LHCN-M2 (cell line): ENCODE measurements at places on chromosomes 3 and 15.

DNA sequence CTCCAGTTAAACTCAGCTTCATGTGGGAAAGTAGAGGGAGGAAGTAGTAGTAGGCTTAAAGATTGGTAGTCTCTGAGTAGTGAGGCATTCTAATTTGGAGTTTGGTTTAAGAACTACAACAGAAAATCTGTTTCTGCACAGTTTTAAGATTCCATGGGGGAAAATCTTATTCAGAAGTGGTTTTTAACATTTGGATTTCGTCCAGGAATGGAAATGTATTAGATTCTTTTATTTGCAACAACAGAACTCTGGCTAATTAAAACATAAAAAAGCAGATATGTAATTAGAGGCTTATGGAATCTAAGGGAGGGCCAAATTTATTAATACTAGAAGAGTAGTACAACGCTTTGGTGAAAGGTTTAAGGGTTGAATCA lies 36.0 kb downstream of the NECTIN3 start:
- no peak for DNase-seq

DNA sequence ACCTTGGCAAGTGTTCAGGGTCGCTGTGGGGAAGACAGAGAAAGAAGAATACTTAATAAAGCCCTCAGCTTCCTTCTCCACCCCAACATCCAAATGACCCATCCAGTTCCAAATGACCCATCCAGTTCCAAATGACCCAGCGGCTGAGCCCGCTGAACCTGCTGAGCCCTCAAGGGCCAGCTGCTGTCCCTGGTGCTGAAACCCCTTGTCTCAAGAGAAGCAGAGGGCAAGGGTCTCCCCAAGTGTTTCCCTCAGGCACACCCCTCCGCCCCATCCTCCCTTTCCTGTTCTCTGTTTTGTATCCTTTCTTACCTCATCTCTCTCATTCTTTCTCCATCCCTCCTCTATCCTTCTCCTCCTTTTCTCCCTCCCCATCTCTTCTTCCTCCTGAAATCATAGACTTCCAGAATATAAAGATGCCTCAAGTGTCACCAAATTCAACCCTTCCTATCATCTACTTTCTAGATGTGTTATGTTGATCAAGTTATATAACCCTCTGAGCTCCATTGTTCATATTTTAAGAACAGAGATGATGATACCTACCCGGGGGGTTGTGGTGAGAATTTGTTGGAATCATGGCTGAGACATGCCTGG lies 29.0 kb downstream of the CCDC33 start:
- no peak for DNase-seq

DNA sequence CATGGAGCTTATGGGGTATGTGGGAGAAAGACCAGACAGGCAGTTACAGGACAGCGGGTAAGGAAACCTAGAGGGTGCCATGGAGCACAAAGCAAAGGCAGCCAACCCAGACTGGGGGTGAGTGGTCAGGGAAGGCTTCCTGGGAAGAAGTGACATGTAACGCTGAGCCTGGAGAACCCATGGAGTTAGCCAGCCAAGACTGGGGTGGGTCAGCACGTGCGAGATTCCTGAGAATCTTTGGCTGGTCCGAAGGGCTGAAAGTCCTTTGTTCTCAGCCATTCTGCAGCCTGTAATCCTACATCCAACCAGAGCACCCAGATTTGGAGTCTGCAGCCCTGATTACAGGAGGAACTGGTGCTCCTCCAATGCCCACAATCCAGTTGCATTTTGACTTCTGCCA lies 120.1 kb upstream of the WNT5A start:
- no peak for DNase-seq

DNA sequence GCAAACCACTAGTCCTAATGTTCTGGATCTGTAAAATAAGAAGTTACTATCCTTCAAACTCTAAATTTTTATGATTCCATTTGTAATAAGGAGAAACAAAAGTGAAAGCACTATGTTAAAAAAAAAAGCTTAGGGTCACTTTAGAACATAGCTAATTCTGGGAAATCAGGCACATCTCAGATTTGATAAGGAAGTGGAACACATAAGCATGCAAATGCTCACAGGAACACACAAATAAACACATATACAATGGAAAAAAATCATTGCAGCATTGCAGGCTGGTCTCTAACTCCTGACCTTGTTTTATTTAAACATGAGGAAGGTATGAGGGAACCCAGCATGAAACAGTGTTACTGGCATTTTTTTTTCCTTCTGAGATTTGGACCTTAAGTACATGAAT lies 63.2 kb upstream of the TNFSF10 start:
- DNase-seq: no peak

- no peak for DNase-seq
Observed at GRCh38 chr15:51088585-51088984, 6.1 kb downstream of the TNFAIP8L3 start.

DNA sequence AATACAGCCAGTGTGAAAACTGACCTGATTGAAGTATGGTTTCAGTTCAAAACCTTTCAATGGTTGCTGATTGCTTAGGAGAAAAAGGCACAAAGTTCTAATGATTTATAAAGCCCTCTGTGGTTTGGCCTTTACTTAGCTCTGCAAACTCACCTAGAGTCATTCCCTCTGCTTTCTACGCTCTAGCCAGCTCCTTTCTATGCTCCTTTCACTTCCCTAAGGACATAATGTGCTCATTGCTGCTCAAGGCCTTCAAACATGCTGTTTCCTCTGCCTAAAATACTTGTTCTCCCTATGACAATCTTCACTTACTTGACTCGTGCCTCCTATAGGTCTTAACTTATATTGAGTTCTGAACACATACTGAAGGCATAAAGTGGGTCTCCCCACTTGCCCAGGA lies 19.0 kb downstream of the RPL39L start:
- no peak for DNase-seq

- DNase-seq: no peak
Observed at GRCh38 chr3:178583963-178584575, 47.8 kb downstream of the KCNMB2 start.

GRCh38 chr3:68988740-68989139 lies 24.7 kb downstream of the EOGT start:
- no peak for DNase-seq

DNA sequence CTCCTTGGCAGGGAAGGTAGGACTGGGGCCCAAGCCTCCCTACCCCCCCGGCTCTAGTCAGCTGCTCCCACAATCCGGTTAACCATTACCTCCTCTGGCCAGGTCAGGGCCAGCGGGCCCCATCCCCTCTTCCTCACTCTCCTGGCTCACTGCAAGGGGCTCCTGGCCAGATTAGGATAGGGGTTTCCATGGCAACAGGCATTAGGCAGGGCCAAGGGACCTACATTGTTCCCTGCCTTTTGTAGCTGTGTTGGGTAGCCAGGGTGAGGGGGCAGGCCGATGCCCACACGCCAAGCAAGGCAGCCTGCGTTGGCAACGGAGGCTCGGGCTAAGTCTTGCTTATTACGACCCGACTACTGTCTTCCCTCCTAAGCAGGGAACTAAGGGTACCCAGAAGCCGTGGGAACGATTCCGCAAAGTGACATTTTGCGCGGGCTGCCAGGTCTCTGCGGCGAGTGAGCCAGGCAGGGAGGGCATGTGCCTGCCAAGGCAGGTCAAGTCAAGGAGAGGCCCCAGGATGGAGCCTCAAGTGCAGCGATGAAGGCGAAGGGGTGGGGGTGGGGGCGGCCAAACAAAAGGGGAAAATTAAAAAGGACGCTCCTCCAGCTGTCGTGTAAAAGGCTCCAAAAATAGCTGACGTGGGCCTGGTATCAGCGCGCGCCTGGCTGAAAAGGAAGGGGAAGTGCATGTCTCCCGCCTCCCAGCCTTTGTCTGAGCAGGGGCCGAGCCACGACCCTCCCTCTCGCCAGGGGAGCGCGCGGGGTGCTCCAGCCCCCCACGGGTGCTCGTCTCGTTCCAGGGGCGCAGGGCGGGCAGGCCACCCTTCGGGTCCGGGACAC lies 919 bp downstream of the IDH2 start:
- peak; percentile 53 for DNase-seq

GRCh38 chr3:90092994-90093393 lies 985.6 kb downstream of the EPHA3 start:
- DNase-seq: peak; percentile 51

- peak; percentile 98 for DNase-seq
Observed at GRCh38 chr3:70824773-70825172, 512.3 kb upstream of the MDFIC2 start.

DNA sequence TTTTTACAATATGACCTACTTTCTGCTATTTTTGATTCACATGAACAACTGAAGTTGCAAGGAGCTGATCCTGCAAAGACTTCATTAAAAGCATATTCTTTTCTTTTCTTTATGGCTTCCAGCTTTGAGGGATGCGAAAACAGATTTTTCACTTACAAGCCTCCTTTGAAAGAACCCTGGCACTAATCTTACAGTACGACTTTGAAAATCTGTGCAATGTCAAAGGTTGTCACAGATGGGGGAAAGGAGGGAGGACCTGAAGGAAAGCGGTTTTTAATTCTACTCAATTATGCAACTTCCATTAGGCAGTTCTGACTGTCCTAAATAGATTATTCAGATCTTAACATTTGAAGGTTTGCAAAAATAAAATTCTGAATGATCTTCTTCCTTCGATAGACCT lies 130.5 kb downstream of the TNIK start:
- no peak for DNase-seq

DNA sequence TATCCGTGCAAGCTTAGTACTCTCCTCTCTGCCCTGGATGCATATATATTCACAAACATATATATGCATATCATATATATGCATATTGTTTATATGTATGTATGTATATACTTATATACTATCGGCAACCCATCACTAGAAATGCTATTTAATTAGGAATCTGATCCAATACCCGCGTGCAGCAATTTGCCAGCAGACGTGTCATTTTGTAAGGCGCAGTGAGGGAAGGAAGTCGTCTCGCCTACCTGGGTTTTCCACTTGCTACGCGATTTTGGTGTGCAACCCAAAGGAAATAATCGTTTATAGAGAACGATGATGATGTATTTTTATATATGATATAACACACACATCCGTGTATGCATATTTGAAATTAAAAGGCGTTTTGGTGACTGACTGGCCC lies 5.6 kb upstream of the FEZF2 start:
- DNase-seq: no peak

DNA sequence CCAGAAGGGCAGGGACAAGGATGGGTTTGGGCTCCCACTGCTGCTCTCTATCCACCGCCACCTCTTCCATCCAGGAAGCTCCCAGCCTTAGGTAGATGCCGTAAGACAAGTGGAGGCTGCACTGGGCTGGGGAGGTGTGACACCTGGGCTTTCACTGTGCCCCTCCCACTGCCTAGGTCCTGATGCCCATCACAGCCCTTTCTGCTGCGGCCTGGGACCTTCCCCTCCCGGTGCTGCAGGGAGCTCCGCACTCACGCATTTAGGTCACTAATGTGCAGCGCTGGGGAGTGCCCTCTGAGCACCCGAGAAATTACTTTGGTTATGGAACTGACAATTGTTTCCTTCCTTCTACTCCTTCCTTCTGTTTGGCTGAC lies 850 bp downstream of the LTF start:
- DNase-seq: no peak

DNA sequence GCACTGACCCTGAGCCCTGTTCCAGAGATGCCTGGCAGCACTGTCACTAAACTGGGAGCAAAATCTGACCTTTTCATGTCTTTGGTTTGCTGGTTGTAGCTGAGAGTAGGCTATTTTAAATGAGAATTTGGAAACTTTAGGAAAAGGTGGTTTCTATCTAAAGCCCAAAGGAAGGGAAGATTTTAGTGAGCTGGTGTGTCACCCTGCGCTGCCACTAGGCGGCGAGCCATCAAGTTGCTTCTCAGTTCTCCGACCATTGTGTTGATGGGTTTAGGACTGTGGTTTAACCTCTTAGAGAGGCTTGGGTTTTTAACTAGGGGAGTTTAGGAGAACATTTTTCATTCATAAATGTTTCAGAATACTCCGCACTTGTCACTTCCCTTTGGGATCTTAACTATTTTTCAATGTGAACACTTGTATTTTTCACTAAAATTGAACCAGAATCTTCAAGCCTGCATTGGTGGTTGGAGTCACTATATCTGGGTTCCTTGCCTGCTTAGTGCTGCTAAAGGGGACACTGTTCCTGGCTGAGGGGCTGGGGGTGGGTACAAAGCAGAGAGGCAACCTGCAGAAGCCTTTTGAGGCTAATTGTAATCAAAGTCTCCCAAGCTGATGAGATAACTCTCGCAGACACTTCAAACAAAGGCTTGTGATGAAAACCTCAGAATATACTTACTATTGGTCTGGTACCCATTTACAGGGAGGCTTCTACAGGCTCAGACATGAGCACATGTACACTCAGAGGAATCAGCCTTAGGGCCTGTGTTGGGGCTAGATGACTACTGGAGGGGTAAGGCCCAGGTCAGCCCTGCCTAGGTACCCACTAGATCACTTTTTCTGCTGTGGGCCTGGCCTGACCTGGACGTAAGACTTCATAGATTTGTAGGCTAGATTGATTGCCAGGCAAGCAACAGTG lies 16.8 kb downstream of the EXOSC7 start:
- peak; percentile 34 for DNase-seq

GRCh38 chr3:193805448-193805847 lies 212.4 kb downstream of the OPA1 start:
- peak; percentile 72 for DNase-seq

- DNase-seq: peak; percentile 91
Observed at GRCh38 chr3:157460253-157460652, 23.6 kb downstream of the PTX3 start.

- no peak for DNase-seq
Observed at GRCh38 chr3:19735111-19735510, 198.9 kb downstream of the EFHB start.
